ENCODE measurements at places on chromosomes 4 and X.

GRCh38 chrX:130085551-130086446 lies 24.5 kb downstream of the ELF4 start:
- no peak for DNase-seq

GRCh38 chr4:38681281-38681991 lies 17.4 kb downstream of the KLF3 start:
- no peak for DNase-seq

DNA sequence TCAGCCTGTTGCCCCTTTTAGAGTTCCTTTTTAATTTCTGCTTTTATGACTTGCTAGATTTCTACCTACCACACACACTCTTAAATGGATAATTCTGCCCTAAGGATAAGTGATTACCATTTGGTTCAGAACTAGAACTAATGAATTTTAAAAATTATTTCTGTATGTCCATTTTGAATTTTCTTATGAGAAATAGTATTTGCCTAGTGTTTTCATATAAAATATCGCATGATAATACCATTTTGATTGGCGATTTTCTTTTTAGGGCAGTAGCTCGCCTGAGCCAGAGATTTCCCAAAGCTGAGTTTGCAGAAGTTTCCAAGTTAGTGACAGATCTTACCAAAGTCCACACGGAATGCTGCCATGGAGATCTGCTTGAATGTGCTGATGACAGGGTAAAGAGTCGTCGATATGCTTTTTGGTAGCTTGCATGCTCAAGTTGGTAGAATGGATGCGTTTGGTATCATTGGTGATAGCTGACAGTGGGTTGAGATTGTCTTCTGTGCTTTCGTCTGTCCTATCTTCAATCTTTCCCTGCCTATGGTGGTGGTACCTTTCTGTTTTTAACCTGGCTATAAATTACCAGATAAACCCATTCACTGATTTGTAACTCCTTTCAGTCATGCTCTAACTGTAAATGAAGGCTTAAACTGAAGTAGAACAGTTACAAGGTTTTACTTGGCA lies 7.8 kb downstream of the ALB start:
- DNase-seq = no peak

GRCh38 chrX:17774053-17774452 lies 36.8 kb downstream of the SCML1 start:
- DNase-seq = no peak

GRCh38 chr4:1112174-1112820 lies 1.1 kb downstream of the RNF212 start:
- no peak for DNase-seq

- DNase-seq = no peak
Measured at GRCh38 chr4:102281171-102281839, 64.0 kb downstream of the SLC39A8 start.
